ENCODE measurements at places on chromosomes 16 and 17. TPM values are rescaled to one million over a fixed set of nuclear protein-coding genes. Genes with fewer than 3 reads are reported as not detected.

The CRYBA1 gene
- not detected for total RNA-seq

The HS3ST4 gene
- not detected for total RNA-seq

The KCNG4 gene
- not detected for total RNA-seq

The OR2C1 gene
- total RNA-seq: not detected

The CBX8 gene
- 3.5 TPM for total RNA-seq

The CCDC92B gene
- total RNA-seq: not detected

The TMIGD1 gene
- total RNA-seq: not detected

The LGALS9B gene
- not detected for total RNA-seq

The EXOC3L1 gene
- 0.19 TPM for total RNA-seq

The TGFB1I1 gene
- 0.32 TPM for total RNA-seq

The WRAP53 gene
- 27.4 TPM for total RNA-seq

The MILR1 gene
- 0.49 TPM for total RNA-seq

The CD300H gene
- not detected for total RNA-seq
